Sciatic nerve (tissue), 2 donors: ENCODE measurements at places on chromosomes 7 and 10.

DNA sequence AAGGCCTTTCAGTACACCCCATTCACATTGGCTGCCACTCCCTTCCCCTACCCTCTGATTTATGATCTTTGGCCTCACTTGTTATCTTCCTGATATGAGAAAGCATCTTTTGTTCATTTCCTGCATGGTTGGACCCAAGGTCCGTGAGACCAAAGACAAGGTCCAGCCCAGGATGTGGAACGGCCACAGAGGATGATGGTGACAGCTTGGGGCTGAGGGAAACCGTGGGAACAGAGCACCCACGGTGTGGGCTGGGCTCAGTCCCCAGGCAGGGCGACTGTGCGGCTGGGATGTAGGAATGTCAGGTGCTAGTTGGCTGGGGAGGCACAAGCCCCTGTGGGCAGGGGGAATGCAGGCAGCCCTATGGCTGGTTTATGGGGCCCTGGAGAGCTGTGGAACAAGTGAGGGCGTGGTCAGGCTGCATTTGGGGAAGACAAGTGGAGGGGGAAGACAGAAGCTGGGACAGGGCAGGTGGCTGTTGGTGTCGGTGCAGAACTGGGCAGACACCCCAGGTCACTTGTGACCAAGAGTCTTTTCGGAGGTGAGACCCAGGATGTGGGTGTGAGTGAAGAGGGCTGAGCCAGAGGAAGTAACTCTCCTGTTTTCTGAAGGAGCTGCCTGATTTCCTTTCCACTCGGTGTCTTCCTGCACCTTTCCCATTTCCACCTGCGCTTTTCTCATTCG, 51.7 kb upstream of the IGFBP3 start:
- no peak for DNase-seq

GRCh38 chr10:86123715-86124114, 242.9 kb downstream of the GRID1 start:
- no peak for DNase-seq

- no peak for DNase-seq
These were observed 149.4 kb upstream of the ASAH2 start for GRCh38 chr10:50400694-50401093.

DNA sequence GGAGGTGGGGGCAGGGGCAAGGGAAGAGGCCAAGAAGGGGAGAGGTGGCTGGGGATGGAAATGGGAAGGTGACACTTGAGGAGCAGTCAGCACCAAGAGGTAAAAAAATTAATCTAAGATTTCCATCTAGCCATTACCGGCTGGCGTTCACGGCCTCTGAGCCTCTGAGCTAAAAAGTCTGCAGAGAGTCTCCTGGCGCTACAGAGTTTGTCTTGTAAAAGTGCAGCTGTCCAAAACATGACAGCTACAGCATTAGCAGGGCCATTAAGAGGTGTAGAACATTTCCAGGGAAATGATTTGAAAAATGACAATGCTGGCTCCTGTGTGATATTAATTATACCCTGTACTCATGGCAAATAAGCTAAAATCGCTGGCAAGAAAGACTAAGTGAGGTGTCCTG, 167.6 kb downstream of the LRMDA start:
- no peak for DNase-seq

- no peak for DNase-seq
These were observed 201.9 kb upstream of the FRMD4A start for GRCh38 chr10:14532473-14533251.
